ENCODE measurements at places on chromosomes 4 and X. TPM values are rescaled to one million over a fixed set of nuclear protein-coding genes. Genes with fewer than 3 reads are reported as not detected.

DNA sequence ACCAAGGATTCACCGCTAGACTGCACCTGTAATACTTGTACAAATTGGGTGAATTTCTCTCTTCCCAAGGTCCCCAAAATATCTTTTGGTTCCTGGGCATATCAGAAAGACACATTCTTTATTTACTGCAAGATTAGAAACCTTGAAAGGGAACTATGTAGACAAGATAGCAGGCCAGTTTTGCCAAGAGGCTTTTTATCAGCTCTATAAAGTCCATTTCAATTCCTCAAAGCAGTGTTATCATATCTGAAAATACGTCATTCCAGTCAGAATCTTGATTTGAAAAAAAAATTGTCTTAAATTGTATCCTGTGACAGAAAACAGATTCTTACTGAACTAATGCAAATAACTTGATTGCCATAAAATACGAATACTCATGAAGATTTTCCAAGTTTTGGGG is 37.0 kb upstream of the NSG1 start:
- DNase-seq: no peak

DNA sequence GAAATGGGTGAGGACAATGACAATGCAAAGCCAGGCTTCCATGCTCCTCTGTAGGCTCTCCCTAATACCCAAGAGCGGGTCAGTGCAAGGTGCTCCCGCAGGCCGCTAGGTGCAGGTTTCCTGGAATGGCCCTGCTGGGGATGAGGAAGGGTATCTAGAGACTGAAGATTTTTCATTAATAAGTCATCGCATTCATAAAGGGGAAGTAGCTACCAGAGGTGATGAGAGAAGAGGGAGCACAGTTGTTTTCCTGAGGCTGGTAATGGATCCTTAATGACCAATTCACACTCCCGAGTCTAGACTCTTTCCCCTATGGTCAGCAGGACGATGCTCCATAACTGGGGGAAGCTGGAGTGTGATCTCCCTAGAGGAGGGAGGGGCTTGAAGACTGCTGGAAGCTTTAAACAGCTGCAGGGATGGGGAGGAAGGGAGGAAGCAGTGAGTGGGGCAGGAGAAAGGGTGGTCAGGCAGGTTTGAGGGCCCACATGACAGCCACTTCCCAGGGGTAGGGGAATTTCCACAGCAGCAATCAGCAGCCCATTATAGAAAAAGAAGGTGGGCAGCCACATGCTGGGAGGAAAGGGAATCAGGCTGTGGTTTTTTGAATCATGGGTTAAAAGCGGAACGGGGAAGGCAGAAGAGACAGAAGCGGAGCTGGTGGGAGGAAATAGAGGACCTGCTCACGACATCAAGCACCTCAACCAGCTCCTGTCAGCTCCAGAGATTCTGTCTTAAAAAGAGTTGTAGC is 10.2 kb upstream of the ATP6AP2 start:
- DNase-seq: no peak

The SPACA5 gene
- not detected for total RNA-seq

GRCh38 chrX:45240301-45240700 is 39.6 kb upstream of the DIPK2B start:
- DNase-seq: no peak

- DNase-seq: no peak
Observed at GRCh38 chr4:7863911-7864681, 75.6 kb downstream of the AFAP1 start.

GRCh38 chr4:106208481-106209460 is 107.2 kb downstream of the TBCK start:
- peak; percentile 77 for DNase-seq

DNA sequence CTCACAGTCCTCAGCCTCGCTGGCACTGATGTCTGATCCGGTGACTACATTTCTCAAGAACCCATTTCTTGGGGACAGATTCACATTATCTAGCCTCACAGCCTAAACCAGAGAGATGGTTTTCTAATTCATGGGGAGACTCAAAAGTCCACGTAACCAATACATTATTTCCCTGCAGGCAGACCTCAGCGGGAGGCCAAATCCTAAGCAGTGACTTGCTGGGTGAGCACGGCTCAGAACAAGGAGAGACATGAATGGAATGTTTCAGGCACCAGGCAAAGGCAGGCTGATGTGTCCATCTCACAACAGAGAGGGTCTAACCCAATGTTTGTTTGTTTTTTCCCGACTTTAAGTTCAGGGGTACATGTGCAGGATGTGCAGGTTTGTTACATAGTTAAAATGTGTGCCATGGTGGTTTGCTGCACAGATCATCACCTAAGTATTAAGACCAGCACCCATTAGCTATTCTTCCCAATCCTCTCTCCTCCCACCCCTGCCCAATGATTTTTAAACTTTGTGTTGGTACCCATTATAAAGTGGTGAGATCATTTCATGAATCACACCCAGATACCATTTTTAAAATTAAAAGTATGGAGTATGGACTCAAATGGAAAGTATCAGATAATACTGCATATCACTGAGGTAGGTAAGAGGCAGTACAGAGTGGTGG is 53.3 kb downstream of the SCD5 start:
- no peak for DNase-seq

The NUDT10 gene
- 1.7 TPM for total RNA-seq

- DNase-seq: no peak
Observed at GRCh38 chr4:173318648-173319211, 15.4 kb downstream of the HMGB2 start.

DNA sequence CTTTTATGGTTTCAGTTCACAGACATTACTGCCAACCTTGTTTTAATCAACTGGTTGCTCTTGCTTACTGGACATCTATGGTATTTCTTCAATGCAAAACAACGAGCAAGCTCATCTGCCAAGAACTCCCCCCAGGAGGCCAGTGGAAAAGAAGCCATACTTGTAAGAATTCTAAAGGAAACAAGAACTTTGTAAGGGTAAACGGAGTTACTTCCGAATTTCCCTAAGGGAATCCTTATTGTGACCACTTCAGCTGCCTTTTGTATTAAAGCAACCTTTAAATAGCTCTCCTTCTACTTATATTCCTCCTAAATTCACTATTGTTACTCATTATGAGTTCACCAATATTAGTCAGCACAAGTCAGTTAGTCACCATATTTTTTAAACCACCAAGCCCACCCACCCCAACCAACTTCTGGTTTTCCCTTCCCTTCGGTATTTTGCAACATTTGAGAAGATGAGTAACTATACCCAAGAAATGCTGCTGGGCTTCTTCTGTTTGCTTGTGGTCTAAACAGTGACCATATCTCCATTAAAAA is 602.8 kb upstream of the DIPK2B start:
- DNase-seq: no peak

The SPRY1 gene
- total RNA-seq: 61.4 TPM

GRCh38 chrX:154436983-154437752 is at the start of gene GDI1:
Gene GDI1, plus strand, starts transcription at chrX:154437154. Its CDS starts 101 bp downstream, at chrX:154437255.
- DNase-seq: peak; percentile 84

DNA sequence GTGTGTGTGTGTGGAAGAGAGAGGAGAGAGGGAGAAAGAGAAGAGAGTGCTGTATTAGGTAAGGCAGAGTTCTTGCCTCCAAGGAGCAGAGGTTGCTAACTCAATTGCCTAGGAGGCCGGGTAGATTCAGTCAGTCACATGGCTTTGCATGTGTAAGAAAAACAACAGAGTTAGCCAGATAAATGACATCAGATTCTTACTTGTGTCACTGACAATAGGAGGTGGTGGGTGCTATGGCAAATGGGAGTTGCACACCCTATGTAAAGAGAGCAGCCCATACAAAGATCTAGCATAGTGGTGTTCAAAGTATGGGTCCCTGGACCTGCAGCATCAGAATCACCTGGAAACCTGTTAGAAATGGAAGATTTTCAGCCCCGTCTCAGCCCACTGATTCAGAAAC is 14.4 kb upstream of the PGRMC2 start:
- DNase-seq: no peak

DNA sequence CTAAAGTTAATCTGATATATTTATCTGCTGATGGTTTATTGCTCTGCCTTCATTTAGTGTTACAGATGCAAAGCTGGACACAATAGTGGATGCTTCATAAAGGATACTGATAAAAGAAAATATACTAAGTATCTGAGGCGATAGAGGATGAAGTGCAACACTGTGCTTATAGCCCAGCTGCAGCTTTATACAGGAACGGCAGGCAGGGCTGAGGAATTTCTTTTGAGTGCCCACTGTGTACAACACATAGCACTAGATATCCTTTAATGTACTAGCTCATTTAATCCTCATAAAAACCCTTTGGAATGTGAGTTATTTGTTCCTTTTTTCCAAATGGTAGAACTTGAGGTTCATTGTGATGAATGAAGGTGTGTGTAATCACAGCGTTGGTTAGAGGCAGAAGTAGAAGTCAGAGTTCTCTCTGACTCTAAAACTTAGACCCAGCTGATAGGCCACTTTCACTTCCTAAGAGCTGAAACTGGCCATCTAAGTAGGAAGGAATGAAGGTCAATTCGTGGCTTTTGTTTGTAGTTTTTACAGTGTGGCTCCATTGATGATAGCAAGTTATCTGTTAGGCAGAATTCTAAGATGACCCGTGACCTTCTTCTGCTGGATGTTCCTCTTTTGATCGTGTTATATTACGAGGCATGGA is 138.0 kb downstream of the VEGFC start:
- DNase-seq: no peak

DNA sequence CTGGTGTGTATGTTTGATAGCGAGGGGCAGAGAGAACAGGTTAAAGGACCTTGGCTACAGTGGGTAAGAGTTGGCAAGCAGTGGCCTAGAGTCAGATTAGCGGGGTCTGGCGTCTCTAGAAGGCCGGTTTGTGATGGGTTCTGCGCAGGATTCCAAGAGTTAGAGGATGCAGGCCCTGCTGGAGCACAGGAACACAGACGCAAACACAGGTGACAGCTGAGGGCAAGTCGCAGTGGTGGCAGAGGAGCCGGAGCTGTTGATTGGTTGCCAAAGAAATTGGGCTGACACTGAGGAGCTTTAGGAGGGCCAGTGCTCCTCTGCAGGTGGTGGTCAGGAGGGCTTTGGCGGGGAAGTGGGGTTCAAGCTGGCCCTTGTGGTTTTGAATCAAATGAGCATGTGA is 3.8 kb downstream of the TADA2B start:
- DNase-seq: no peak

DNA sequence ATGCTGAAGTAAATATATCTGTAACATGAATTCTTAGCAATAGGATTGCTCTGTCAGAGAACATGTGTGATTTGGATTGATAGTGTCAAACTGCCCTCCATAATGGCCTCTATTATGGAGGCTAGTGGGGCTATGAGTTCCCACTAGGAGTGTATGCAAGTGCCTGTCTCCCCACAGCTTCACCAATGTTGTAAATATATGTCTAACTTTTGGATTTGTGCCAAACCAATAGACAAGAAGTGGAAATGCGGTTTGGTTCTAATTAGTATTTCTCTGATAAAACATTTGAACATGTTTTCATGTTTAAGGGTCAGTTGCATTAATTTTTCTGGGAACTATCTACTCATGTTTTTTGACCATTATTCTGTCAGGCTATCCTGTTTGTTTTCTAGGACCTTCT is 28.1 kb downstream of the GPAT3 start:
- DNase-seq: no peak

DNA sequence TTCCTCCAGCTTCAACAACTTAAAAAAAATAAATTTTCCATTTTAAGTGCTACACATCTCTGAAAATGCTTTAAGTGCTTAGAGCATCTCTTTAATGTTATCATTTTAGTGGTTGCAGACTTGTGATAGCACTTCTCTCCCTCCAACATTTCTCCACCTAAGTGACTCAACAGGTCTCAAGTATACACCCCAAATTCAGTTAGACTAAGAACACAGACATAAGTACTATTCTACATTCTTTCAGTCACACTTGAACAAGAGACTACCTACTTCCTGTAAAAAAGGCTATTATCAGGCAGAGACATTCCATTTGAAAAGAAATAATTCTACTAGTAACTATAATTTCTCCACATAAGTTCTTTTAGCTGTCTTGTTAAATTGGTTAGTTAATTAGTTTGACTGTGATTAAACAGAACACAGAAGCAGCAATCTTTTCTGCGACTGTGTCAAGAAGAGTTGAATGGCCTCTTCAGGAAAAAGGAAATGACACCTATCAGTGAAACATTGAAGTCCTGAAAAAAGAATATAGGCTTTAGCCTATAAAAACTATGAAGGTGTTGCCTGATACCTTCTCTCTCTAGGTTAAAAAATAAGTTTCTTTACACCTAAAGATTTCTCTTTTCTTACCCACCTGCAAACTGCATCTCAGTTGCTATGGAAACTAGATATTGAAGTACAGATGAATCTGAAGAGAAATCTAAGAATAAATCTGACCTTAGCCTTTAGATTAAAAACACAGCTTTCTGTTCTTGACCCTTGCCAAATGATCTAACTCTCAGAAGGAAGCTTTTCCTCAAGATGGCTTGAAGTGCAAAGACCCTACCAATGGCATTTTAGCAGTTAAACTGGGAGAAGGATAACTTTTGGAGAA is 18.0 kb downstream of the NAF1 start:
- DNase-seq: no peak

The FHIP1A gene
- 1.7 TPM for total RNA-seq

DNA sequence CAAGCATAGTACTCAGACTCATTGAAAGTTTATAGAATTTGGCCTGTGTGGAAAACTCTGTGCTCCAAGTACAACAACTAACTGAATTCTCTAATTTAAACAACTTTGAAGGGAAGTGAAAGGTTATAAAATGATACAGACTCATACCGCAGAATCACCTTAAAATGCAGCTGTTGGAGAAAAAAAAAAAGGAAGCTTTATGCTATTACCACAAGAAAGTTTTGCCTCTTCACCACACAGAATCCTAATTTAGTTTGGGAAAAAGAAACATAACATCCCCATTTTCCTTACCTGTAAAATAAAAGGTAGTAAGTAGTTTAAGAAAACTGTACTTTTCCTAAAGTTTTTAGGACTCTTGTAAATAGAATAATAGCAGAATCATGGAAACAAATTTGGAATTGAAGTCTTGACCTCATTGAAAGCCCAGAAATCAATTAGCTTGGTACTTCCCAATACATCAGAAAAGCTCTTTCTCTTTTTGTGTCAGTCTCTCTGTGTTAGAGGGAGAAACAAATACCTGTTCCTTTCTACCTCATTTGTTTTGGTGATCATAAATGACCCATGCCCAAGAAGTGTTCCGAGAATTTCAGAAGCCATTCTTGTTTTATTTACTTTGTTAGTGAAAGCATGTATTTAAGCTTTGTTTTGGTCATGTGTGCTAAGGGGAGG is 78.8 kb downstream of the NFKB1 start:
- DNase-seq: no peak

GRCh38 chrX:13741695-13742094 is 7.1 kb downstream of the OFD1 start:
- no peak for DNase-seq

The PROM1 gene
- total RNA-seq: 0.10 TPM

GRCh38 chr4:6658209-6658595 is 17.7 kb downstream of the MRFAP1 start:
- no peak for DNase-seq

- no peak for DNase-seq
Observed at GRCh38 chr4:87229979-87230378, 9.6 kb upstream of the KLHL8 start.

GRCh38 chrX:151151665-151152267 is 24.6 kb upstream of the GPR50 start:
- DNase-seq: no peak

The ARHGEF38 gene
- not detected for total RNA-seq

The PDGFC gene
- 131 TPM for total RNA-seq

DNA sequence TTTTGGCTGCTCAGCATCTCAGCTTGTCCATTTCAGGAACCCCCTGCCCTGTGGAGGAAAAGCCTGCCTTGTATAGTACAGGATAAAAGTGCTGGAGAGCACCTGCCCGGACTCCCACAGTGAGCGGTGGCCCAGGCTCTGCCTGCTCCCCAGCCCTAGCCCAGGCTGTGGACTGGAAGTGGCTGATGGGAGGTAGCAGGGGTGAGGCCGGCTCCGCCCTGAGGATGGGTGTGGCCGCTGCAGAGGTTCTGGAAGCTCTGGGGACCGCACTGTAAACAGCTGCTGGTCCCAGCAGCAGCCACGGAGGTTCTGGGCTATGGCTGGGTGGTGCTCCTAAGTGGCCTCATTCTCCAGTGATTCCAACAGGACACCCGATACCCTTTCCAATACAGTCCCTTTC is 56.6 kb upstream of the HELT start:
- no peak for DNase-seq
